Bronchial epithelial cell (primary cell): ENCODE measurements at places on chromosomes 1 and 21.

DNA sequence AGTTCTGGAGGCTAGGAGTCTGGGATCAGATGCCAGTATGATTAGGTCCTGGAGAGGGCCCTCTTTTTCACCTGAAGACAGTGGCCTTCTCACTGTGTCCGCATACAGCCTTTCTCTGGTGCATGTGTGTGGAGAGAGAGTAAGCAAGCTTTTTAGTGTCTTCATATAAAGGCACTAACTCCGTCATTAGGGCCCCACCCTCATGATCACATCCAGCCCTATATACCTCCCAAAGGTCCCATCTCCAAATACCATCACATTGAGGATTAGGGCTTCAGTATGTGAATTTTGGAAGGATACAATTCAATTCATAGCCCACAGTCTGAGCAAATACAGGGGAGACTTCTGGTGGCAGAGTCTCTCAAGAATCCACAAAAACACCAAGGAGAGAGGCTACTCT lies 176.6 kb downstream of the BACH1 start:
- no peak for DNase-seq

DNA sequence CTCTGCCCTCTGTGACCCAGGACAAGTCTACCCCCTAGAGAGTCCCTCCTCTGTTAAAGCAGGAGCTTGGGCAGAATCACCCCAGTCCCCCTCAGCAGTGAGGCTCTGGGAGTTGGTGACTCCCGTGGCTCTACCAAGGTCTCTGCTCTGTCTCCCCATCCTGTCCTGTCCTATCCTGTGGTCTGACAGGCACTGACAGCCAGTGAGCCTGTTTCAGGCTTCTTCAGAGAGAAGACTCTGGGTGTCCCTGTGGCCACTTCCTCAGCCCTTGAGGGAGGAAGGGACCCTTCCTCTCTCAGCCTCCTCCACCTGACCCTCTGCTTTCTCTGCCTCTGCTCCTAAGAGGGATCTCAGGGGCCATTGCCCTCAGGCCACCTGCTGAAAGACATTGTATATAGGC lies 148.7 kb downstream of the FCRL5 start:
- no peak for DNase-seq

GRCh38 chr21:36232641-36233040 lies 76.0 kb downstream of the DOP1B start:
- no peak for DNase-seq

DNA sequence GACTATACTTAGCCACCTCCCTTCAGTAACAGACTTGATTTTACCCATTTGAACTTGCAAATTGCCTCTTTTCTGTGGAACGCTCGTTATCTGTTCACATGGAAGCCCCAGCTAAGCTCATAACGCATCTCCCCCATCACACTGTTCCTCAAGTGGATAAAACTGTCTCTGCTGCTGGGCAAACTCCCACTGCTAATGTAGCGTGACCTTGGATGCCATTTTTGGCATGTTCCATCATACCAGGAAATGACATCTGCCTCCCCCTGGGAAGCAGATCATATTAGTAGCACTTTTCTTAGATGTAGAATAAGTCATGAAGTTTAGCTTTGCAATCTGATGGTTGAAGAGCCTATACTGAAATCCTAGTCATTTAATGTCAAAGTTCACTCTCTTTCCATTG lies 528.7 kb upstream of the PLXNA2 start:
- DNase-seq, result no peak

GRCh38 chr1:59164371-59164770 lies 132.5 kb upstream of the FGGY start:
- no peak for DNase-seq

DNA sequence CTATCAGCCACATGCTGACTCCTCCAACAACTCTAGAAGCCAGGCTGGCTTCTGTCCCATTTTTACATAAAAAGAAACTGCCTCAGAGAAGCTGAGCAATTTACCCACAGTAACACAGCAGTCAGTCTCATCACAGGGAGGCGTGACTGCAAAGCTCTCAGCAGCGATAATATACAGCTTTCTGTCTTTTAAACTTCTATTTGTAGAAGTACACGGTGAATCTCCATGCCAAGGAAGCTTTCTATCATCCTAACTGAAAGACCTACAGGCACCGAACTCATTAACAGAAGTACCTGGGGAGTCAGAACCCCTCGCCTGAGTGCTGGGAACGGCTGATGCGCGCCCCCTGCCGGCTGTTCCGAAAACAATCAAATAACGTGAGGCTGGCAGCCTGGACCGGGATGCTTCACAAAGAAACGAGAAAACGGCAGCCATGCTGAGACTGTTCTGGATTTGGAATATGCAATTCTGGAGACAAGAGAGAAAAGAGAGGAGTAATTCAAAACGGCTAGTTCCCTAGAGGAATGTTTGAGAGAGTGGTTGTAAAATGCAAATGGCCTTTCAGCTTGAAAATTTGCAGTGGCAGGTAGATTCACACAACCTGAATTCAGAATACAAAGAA lies 43.5 kb upstream of the RAB4A start:
- DNase-seq, result peak; percentile 46

GRCh38 chr1:113253187-113253586 lies 137.1 kb upstream of the MAGI3 start:
- DNase-seq, result no peak

- no peak for DNase-seq
Observed at GRCh38 chr1:51326839-51327238, 3.5 kb downstream of the TTC39A start.

- DNase-seq, result no peak
Observed at GRCh38 chr1:206566999-206567398, 45.3 kb downstream of the EIF2D start.

DNA sequence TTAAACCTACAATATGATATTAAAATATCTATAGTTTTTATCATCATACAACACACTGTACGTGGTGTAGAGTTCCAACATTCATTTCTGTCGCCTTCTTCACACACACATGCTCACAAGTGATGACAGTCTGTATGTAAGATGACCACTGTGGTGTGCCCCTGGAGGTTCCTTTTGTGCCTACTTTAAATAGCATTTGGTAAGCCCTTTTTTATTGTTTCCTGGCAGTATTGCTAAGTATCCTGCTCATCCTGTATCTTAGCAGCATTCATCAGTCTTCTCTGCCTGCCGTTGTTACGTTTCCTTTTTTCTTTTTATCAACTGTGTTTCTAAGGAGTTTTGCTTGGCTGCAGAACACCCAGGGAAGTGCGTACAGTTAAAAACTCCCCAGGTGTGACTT lies 231.4 kb downstream of the CHRM3 start:
- DNase-seq, result no peak

DNA sequence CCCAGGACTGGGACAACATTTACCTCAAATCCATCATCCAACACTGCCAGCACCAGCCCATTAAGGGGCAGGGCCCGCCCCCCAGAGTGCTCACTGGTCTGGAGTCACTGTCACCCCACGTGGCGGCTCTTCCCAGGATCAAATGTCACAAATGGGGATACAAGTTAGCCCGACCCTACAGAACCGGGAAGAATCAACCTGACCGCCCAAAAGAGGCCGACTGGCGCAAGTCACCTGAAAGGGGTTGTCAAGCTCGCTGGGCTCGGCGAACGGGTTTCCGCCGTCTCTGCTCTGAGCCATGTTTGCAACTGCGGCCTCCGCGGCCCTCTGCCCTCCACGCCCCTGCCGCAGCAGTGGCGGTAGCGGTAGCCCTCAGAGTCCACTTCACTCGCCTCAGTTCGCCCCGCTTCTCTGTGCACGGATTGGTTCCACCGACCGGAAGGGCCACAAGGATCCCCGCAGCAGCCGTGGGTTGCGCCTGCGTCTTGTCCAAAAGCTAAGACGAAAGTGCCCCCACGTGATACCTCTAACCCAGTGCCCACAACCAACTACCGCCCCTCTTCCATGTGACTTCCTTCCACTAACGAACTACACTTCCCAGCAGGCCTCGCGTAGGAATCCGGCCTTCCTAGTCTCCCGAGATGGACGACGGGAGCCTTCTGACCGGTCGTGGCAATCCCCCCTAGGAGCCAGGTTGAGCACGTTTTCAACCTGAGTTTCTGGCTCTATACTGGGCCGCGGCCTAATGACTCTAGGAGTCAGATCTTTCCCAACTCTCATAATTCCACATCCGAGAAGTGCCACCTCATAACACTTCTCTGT lies at the start of gene SCAMP3:
SCAMP3 (minus strand) TSS at position 509 of the 822 bp plus-strand sequence; CDS start at position 300, 209 bp downstream.
- peak; percentile 97 for DNase-seq

DNA sequence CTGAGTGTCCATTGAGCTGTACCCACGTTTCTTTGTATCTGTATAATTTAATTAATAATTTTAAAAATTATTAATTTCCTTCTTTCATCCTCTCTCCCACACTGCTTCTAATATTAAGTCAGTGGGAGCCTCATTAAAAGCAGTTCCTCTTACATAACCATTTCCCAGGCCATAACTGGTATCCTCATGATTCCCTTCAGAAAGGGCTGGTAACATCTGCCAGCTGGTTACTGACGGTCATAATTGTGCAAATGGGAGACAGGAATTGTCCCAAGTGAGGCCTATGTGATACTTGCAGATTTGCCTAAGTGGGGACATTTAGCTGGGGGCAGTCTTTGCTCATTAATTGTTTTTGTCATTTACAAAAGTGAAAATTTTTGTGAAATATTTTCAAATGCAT lies 69.0 kb upstream of the SPAG17 start:
- DNase-seq, result no peak

DNA sequence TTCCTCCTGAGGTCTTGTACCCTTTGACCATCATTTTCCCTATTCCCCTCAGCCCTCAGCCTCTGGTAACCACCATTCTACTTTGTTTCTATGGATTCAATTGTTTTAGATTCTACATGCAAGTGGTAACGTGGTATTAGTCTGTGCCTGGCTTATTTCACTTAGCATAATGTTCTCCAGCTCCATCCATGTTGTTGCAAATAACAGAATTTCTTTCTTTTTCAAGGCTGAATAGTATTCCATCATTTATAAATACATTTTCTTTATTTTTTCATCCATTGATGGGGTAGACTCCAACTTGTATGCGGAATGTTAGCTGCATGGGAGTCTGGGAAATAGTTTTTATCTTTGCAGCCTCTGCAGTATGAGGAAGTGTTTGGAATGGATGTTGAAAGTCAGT lies 26.3 kb upstream of the TMEM54 start:
- no peak for DNase-seq

GRCh38 chr1:74895411-74895810 lies 162.5 kb downstream of the TYW3 start:
- no peak for DNase-seq

GRCh38 chr1:14817223-14818170 lies 219.0 kb downstream of the KAZN start:
- no peak for DNase-seq

DNA sequence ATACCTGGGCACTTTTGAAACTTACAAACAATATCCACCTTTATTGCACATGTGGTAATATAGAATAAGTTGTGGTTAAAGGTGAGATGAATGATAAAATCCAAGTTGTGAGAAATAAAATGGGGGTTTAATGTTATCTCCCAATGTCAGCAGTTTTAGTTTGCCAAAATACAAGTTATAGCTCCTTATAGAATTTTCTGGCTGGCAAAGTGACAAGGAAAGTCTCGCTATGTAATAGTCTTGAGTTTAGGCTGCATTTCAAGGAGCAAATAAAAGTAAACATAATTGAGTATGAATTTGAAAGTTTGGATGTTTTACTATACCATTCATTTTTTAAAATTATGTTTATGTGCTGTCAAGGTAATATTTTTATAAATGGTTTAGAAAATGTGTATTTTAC lies 15.0 kb upstream of the NEXN start:
- DNase-seq, result no peak

- DNase-seq, result peak; percentile 89
Observed at GRCh38 chr1:15525050-15526020, 1.3 kb upstream of the DNAJC16 start.
